ENCODE measurements at places on chromosomes 7 and 10. TPM values are rescaled to one million over a fixed set of nuclear protein-coding genes. Genes with fewer than 3 reads are reported as not detected.

- DNase-seq: no peak
These were observed 1.8 kb downstream of the PPIF start for GRCh38 chr10:79349072-79349491.

DNA sequence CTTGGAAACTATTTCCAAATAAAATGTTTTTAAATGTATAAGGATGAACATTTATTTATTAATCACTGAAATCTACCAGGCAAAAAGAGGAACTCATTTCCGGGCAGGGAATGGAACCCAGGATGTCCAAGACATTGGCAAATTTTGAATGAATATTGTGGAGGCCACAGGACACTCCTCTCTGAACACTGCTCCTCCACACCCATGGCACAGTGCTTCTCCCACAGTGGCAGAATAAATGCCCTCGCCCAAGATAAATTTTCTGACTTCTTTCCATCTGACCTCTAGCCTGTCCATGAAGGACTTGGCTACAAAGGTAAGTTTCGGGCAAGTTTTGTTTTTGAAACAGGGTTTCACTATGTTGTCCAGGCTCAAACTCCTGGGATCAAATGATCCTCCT lies 39.0 kb downstream of the HIPK2 start:
- no peak for DNase-seq

DNA sequence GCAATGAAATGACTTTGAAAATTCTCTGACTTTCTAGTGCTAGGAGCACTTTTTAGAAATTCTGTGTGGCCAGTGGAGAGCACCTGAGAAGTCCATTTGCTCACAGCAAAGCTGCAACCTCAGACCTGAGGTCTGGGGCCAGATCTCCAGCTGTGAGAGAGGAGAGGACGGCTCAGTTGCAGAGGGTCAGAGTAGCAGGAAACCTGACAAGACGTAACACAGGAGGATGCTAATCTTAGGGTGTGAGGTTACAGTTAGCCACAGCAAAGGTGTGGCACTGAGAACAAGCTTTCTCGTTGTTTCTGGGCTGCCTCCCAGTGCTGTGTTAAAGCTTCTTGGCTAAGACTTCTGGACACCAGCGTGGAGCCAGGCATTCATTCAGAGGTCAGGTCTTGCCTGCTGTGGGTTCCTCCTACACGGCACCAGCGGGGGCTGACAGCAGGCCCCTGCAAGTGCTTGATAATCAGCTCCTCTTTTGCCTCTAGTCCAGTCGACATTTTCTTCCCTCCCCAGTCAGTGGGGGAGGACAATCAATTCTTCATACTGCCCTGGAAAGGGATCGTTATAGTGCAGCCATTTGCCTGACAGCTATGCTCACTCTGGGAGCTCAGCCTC lies 435.4 kb upstream of the DPP6 start:
- no peak for DNase-seq

- peak; percentile 18 for DNase-seq
These were observed 224.3 kb downstream of the THSD7A start for GRCh38 chr7:11607686-11608085.

- DNase-seq: no peak
These were observed 13.4 kb downstream of the TRPV6 start for GRCh38 chr7:142872106-142872675.

- no peak for DNase-seq
These were observed 48.7 kb downstream of the SP8 start for GRCh38 chr7:20737840-20738448.

GRCh38 chr7:129841465-129841864 lies 111.3 kb downstream of the UBE2H start:
- no peak for DNase-seq

- DNase-seq: no peak
These were observed 49.3 kb downstream of the TPK1 start for GRCh38 chr7:144786522-144786921.

GRCh38 chr10:128178302-128178958 lies 52.2 kb upstream of the MKI67 start:
- no peak for DNase-seq

GRCh38 chr10:114908896-114909295 lies 29.1 kb upstream of the TRUB1 start:
- no peak for DNase-seq

GRCh38 chr7:74302745-74303221 lies 13.6 kb downstream of the CLIP2 start:
- peak; percentile 61 for DNase-seq

DNA sequence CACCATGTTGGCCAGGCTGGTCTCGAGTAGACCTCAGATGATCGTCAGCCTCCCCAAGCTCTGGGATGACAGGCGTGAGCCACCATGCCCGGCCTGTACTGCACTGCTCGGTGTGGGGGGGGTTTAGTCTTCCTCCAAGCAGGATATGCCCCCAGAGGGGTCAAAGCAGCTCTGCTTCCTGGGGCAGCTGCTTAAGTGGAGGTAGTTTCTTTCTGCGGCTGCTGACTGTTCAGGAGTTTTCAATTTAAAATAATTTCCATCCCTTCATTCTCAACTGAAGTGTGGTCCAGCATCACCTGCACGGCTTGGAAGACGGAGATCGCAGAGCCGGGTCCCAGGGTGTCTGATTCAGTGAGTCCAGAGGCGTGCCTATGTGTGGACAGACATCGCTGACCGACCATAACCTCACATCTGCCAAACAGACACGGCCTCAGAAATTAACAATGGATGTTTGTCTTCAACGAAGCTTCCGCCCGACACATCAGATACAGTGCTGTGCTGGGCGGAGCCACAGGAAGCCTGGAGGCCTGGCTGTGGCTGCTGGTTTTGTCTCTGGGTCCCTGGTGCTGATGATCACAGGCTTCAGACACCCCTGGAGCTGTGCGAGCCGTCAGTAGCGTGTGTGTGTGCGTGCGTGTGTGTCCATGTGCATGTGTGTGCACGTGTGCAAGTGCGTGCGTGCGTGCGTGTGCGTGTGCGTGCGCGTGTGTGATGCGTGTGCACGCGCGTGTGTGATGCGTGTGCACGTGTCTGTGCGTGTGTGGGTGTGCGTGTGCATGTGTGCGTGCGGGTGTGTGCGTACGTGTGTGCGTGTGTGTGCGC lies 226.5 kb upstream of the PITRM1 start:
- DNase-seq: peak; percentile 66

GRCh38 chr7:25391295-25391861 lies 163.1 kb upstream of the NPVF start:
- no peak for DNase-seq

DNA sequence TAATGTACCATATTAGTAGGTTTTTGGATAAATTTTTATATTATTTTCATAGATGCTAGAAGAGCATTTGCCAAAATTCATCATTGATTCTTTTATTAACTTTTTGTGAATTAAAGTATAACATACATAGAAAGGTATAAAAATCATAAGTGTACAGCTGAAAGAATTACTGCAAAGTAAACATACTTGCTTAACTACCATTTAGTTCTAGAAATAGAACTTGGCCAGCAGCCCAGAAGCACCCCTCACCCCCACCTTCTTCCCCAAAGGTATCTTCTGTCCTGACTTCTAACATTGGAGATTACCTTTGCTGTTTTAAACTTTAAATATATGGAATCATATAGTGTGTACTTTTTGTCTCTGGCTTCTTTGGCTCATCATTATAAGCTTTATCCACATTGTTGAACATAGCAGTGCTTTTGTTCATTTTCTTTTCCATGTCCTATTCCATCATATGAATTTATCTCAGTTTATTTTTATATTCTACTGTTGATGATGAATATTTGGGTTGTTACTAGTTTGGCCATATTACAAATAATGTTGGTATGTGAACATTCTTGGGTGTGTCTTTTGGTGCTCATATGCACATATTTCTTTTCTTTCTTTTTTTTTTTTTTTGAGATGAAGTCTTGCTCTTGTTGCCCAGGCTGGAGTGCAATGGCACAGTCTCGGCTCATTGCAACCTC lies 142.8 kb downstream of the ADK start:
- DNase-seq: no peak

GRCh38 chr10:118800920-118801319 lies 46.1 kb upstream of the CACUL1 start:
- DNase-seq: peak; percentile 69

GRCh38 chr7:131052285-131052904 lies 275.3 kb upstream of the MKLN1 start:
- DNase-seq: no peak

- DNase-seq: no peak
These were observed 137.8 kb upstream of the AKR1E2 start for GRCh38 chr10:4688168-4688567.

Gene CABCOCO1
- 0.09 TPM for polyA plus RNA-seq

Gene MBLAC1
- polyA plus RNA-seq: 4.6 TPM

Gene PIP
- polyA plus RNA-seq: not detected

Measured in right cardiac atrium (tissue), 5 donors.